ENCODE measurements at places on chromosomes 4 and X. TPM values are rescaled to one million over a fixed set of nuclear protein-coding genes. Genes with fewer than 3 reads are reported as not detected.

The VMA21 gene
- 58.4 TPM for total RNA-seq

The TRIML2 gene
- not detected for total RNA-seq

The PAGE1 gene
- not detected for total RNA-seq

- H3K27me3 ChIP-seq, result no peaks in the 10 kb centered on the region
- H3K36me3 ChIP-seq, result no peaks in the 10 kb centered on the region
- H3K4me1 ChIP-seq, result no peaks in the 10 kb centered on the region
Measured at GRCh38 chr4:107117726-107118125, 81.6 kb upstream of the DKK2 start.

DNA sequence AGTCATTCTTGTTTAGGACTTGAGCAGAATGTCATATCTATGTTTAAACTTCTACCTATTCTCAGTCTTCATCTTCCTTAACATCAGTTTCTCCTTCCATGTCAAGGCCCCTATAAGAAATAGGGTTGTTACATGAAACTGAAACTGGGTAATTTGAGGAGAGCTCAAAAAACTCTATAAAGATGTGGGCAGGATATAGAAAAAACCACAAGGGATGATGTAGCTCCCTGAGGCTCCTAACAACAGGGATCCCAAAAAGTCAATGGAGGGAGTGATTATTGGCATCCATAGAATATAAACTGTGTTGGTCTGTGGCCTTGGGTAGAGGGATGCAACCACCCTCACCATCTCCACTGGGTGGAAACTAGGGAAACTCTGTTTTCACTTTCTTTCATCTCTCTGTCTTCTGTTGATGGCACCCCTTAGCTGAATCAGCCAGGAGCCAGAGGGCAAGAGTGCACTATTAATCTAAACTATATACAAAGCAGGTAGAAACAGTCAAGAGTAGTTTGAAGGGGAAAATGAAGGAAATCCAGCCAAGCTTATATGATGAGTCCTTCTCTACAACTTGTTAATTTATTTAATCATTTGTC is 27.6 kb downstream of the C4orf54 start:
- H3K27ac ChIP-seq, result no peak overlapping the region
- H3K27me3 ChIP-seq, result no peaks in the 10 kb centered on the region

GRCh38 chr4:125725957-125726525 is 411.3 kb downstream of the FAT4 start:
- H3K4me3 ChIP-seq, result no peak overlapping the region
- no peaks in the 10 kb centered on the region for H3K36me3 ChIP-seq
- no peaks in the 10 kb centered on the region for H3K27me3 ChIP-seq
- no peaks in the 10 kb centered on the region for H3K4me1 ChIP-seq
